Spleen (tissue), 13 donors: ENCODE measurements at places on chromosomes 5 and 9.

- no peak for DNase-seq
Measured at GRCh38 chr5:88394536-88395175, 126.0 kb upstream of the TMEM161B start.

GRCh38 chr9:112020680-112021596 lies 124.3 kb downstream of the UGCG start:
- DNase-seq, result no peak

GRCh38 chr5:92885950-92886349 lies 695.1 kb downstream of the NR2F1-AS1 start:
- DNase-seq, result no peak

DNA sequence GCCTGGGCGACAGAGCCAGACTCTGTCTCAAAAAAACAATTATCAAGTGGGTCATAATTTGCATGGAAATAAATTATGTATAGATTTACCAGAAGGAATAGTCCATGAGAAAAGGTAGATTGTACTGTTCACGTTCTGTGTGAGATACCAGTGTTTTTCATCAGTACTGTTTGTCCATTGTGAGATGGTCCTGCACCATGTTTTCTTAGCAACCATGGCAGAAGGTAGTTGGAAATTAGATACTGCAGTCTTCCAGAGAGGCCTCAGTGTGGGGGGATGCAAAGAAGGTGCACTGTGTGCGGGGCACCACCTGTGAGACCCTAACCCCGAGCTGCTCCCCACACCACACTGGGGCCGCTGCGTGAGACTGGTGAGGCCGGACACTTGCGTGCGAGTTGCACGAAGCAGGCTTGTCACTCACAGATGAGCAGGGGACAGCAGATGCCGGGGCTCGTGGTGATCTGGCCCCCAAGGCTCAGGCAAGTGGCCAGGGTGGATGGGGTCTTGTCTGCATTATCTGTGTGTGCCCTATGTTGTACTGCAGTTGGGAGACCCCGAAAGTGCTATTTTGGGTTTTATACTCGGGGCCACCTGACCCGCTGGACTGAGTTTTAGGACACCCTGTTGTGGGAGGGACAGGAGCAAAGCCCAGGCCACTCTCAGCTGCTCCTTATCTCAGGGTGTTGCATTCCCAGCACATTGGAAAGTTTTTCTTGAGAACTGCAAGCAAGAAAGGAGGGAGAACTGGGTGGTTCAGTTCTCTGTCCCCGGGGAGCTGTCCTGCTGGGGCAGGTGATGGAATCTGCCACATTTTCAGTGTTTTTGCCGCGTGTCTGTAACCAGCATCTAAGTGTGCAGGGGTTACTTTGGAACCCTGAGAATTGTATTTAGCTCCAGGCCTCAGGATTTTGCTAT lies 61.9 kb downstream of the EHMT1 start:
- DNase-seq, result peak; percentile 76

DNA sequence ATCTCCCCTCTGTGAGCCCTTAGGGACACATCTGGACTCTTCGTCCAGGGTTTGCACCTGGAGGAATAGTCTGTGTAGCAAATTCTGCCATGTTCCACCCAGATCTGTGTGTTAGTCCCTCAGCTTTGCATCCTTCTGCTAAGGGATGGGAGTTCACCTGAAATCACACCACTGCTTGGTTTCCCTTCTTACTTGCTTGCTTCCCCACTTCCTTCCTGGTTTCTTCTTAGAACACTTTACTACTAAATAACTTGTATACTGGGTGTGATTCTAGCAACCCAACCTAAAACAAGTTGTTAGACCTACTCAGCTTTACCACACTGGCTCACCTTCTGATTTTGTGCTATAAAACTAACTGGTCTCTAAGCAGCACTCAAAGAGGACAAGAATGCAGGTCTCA lies 202.6 kb upstream of the MAP3K1 start:
- DNase-seq, result no peak

GRCh38 chr5:74624931-74625505 lies 15.5 kb downstream of the ENC1 start:
- DNase-seq, result no peak

DNA sequence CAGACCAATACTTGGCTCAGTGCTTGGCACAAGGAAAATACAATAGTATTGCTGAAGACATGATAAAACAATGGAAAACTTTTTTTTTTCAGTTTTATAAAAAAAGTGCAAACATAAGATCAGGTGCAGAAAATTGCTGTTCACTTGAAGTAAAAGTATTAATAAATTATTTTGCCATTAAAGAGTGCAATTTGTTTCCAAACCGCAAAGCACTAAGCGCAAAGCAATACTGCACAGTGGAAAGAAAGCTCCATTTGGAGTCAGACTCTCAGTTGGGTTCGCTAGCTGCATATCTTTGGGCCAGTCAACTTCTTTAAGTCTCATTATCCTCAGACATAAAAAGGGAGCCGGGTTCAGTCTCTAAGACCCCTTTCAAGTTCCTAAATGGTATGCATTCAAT lies 45.8 kb downstream of the MEF2C start:
- no peak for DNase-seq
